ENCODE measurements at places on chromosomes 7 and 10.

DNA sequence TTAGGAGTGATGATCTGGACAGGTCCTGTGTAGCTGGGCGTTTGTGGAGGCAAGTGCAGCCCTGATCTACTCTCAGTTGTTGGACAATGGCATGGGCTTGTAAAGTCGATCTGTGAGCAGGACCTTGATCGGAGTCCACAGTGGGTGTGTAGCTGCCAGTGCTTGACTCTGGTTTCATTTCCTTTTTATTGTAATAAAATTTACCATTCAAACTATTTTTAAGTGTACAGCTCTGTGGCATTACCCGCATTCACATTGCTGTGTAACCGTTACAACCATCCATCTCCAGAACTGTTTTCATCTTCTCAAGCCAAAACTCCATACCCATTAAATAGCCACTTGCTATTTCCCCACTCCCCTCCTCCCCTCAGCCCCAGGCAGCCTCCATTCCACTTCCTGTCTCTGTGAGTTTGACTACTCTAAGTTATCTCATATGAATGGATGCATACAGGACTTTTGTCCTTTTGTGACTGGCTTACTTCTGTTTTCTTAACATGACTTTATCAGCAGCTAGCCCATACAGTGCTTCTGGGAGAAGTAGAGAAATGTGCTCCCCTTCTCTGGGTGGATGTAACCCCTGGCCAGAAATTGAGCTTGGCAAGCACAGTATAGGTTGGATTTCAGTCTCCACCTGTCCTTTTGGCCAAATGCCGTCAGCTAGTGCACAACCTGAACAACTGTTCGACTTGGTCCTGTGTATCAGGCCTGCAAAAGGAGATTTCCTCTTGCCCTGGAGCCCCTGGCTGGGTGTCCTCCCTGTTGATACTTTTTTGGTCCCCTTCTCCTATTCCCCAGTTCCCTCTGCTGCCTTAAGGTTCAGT lies 180.0 kb downstream of the LRMDA start:
- DNase-seq: no peak

DNA sequence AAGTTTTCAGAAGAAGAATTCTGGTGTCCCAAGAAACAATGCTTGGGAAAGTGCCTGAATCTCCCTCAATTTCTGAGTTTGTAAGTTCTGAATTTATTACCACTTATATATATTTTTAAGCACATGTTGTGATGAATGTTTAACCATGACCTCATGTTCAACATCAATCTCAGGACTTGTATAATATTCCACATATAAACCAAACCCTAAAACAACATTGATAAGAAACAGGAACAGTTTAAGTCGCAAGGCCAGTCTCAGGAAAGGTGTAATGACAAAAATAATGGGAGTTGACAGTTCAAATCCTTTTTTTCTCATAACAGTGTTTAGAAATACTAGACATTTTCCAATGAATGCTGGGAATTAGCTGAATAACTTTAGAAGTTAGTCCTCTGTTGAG lies 22.8 kb downstream of the NRP1 start:
- no peak for DNase-seq

- no peak for DNase-seq
Measured at GRCh38 chr10:119079599-119080520, 757 bp downstream of the EIF3A start.

DNA sequence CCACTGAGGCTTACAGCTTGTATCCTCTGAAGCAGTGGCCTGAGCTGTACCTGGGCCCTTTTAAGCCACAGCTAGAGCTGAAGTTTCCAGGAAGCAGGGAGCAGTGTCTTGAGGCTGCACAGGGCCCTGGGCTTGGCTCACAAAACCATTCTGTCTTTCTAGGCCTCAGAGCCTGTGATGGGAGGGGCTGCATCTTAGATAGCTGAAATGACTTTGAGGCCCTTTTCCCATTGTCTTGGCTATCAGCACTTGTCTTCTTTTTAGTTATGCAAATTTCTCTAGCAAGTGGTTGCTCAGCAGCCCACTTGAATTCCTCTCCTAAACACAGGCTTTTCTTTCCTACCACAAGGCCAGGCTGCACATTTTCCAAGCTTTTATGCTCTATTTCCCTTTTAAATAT lies 864.2 kb downstream of the REEP3 start:
- DNase-seq: no peak

GRCh38 chr10:109978481-109978880 lies 29.3 kb upstream of the ADD3 start:
- no peak for DNase-seq

- DNase-seq: no peak
Measured at GRCh38 chr10:23467012-23467411, 28.1 kb downstream of the OTUD1 start.

DNA sequence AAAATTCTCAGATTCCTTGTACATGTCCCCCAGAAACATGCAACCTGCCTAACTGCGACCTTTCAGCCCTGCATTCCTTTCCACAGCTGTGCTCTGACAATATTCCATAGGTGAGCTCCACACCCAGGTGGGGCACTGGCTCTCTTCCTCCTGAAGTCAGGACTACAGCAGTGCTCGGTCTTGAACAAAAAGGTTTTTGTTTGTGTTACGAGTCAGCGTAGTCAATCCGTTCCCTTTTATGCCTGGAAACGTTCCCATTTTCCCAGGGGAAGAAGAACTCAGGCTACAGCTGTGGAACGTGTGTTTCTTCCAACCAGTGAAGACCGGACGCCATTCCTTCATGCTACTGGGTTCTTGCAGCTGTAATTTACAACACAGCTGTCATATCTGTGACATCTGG lies 52.4 kb upstream of the PFKP start:
- DNase-seq: no peak

DNA sequence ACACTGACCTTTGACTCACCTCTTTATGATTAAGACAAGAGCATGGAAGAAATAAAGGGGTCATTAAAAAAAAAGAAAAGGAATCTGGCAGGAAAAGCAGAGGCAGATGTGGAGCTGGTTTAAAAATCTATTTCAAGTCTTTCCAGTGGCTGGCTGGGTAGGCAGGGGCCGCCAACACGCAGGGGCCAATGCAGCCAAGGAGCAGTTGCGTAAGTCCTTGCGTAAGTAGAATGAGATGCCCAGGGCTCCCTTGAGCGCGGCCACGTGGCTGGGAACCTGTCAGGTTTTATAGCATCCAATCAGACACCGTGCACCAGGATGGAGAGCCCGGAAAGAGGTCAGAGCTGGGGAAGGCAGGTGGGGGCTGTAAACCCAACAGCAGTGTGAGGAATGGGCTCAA lies 123.8 kb upstream of the INSYN2A start:
- DNase-seq: no peak

DNA sequence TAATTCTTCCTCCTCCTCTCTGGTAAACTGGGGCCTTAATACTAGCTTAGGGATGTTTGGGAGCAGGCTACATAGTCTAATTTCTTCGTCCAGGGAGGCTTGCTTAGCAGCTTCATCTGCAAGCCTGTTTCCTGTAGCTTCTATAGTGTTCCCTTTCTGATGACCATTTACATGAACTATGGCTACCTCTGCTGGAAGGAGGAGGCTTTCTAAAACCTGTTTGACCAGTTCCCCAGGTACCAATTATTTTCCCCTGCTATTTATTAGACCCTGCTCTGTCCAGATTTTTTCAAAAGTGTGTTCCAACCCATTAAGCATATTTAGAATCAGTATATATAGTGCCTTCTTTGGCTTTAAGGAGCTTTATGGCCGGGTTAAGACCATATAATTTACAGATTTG lies 38.8 kb upstream of the DNAH11 start:
- no peak for DNase-seq

GRCh38 chr7:115005953-115006352 lies 84.1 kb downstream of the MDFIC start:
- DNase-seq: no peak
